Stimulated activated CD4-positive, alpha-beta T cell treated with anti-CD3 and anti-CD28 coated beads, Interleukin-1b, Interleukin-23, amount 100 ng/mL, for 1 hour (primary cell): ENCODE measurements at places on chromosomes 7 and 10.

- DNase-seq = no peak
These were observed 14.2 kb upstream of the PFKP start for GRCh38 chr10:3053155-3053554.

DNA sequence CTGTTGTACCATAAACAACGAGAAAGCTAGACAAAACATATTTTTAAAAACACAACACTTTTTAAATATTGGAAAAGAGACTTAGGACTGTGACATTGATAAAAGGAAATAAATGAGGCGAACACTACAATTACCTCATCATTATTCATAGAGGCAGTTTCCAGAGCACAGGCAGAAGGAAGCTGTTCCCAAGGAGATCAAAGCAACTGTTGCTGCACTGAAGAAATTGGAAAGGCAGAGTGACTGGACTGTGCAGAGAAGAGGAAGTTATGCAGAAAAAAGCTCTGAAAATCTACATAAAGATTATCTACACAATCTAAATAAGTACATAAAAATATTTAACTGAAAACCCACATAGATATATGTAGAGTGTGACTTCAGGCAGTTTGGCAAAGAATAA lies 32.8 kb downstream of the MYO3A start:
- no peak for DNase-seq

GRCh38 chr7:159197066-159197975 lies 52.7 kb upstream of the VIPR2 start:
- DNase-seq = no peak

- no peak for DNase-seq
These were observed 32.2 kb downstream of the MRPS33 start for GRCh38 chr7:140982508-140982907.

DNA sequence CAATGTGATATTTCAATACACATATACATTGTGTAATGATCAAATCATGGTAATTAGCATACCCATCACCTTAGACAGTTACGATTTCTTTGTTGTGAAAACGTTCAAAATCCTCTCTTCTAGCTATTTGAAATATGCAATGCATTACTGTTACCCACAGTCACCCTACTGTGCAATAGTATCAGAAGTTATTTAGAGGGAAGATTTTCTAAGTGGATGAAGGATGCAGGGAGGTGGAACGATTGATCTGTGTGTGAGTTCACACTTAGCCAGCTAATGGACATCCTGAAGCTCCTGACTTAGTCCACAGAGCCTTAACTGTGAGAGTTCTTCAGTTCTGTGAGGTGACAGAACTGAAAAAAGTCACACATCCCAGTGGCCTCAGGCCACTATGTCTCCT lies 97.2 kb upstream of the LAMB4 start:
- DNase-seq = no peak

GRCh38 chr7:84218681-84219080 lies 24.1 kb upstream of the SEMA3A start:
- DNase-seq = no peak

GRCh38 chr10:63614371-63614891 lies 93.2 kb downstream of the REEP3 start:
- DNase-seq = no peak

DNA sequence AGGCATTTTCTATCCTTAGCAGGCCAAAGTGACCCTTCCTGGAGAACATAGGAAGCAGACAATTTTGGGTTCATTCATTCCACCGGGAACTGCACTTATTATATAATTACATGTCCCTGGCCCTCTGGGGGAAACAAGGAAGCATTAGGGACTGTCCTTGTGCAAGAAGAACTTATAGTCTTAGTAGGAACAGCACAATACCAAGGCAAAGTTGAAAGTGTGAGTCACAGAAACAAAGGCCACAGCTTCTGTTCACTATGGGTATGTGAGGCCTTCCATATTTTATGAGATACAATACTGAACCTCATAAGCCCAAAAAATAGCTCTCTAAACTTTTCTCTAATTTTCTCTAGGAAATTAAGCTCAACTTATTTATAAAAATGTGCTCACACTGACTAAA lies 18.4 kb upstream of the AKR1B10 start:
- no peak for DNase-seq

- DNase-seq = no peak
These were observed 48.6 kb upstream of the SLIT1 start for GRCh38 chr10:97234400-97234799.

- DNase-seq = no peak
These were observed 479 bp downstream of the PNPLA8 start for GRCh38 chr7:108525327-108525984.

- no peak for DNase-seq
These were observed 1.3 kb downstream of the PTN start for GRCh38 chr7:137342265-137342664.
